Hindlimb muscle (tissue), 1 donor: ENCODE measurements at places on chromosomes 6 and 20. TPM values are rescaled to one million over a fixed set of nuclear protein-coding genes. Genes with fewer than 3 reads are reported as not detected.

GRCh38 chr6:95318137-95318536 is 259.2 kb upstream of the MANEA start:
- DNase-seq = no peak

DNA sequence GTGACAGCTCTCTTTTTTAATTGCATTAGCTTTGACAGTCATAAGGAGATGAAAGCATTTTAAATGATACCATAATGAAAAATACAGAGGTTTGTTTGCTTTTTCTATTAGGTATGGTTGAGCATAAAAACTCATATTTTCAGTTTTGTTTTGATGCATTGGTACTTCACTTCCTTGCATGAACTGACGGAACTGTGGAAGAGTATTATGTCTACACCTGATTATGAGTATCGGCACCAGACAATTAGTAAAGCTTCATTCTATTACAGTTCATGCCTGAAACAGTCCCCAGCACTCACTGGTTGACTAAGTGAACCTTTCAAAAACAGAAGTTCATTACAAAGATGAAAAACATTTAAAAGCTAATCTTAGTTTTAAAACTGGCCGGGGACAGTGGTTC is 593.0 kb downstream of the GRIK2 start:
- DNase-seq = no peak

DNA sequence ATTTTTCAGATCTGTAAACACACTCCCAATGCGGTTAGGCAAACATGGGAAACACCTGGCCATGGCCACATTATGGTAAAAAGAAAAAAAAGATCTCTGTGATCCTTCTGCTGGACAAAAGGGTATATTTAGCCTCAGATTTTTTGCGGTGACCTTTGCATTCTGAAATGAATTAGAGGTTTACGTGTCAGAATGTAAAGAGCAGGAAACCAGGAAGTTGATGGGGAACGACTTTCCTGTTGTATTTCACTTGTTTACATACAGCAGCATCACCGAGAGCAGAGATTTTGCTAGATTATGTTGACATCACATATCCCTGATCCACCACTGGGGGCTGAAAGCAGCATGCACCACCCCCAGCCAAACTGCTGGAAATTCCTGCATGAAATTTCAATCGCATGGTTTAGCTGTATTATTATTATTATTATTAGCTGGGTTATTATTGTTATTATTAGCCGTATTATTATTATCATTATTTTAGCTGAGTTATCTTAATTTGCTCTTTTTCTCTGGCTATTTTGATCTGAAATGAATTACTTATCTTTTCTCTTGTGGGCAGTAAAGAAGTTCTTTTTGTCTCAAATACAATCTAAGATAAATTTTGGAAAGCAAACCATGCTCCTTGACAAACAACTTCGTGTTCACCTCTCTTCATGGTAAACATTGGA is 189.4 kb downstream of the ZFP64 start:
- DNase-seq = no peak

GRCh38 chr6:136254851-136255466 is 4.8 kb upstream of the MTFR2 start:
- DNase-seq = no peak

DNA sequence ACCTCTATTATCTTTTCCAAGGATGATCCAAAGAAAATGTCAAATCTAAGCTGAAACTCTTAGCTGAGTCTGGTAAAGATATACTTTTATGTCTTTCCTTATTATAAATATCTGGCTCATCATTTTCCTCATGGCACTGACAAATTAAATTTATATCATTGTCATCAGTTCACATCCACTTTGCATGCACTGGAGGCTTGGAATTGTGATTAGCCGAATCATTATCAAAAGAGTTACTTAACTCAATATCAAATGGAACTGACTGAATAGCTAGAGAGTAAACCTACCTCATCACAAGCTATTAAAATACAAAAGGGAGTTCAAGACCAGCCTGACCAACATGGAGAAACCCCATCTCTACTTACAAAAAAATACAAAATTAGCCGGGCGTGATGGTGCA is 713.9 kb upstream of the MARCKS start:
- no peak for DNase-seq

The CAGE1 gene
- 0.06 TPM for polyA plus RNA-seq

- no peak for DNase-seq
Observed at GRCh38 chr6:73032586-73032985, 192.7 kb downstream of the KHDC1L start.

GRCh38 chr6:81769824-81770223 is 17.3 kb upstream of the TENT5A start:
- no peak for DNase-seq

DNA sequence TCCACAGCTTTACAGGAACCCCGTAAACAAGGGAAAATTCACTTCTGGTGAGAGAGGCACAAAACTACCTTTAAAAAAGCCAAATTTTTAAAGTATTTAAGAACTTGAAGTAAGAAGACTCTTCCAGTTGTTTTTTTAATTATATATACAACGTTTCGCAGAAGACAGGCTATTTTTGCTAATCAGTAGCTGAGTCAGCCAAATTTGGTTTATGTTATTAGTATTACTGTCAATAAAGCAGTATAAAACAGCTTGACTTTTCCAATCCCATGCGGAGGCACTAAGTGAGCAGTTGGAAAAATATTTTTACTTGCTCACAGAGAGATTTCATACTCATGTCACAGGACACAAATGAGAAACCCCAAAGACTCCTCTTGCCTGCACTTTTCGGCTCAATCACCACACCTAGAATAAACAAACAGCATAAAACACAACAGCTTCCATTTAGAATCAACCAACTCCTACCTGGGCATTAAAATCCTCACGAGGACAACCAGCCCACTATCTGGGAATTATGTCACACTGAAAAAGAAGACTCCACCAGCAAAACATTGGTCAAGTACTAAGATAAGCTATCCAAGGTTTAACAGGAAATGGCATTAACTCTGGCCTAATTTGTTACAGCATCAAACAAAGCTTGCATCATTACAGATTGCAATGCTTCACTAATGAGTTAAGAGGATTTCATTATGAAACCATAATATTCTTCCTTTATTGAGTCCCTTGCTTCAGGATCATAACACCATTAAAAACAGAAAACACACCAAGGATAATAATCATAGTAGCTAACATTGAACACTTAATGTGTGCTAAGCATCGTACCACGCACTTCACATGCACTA is 26.3 kb downstream of the ELOVL5 start:
- DNase-seq = no peak

The PPDPF gene
- 287 TPM for polyA plus RNA-seq

DNA sequence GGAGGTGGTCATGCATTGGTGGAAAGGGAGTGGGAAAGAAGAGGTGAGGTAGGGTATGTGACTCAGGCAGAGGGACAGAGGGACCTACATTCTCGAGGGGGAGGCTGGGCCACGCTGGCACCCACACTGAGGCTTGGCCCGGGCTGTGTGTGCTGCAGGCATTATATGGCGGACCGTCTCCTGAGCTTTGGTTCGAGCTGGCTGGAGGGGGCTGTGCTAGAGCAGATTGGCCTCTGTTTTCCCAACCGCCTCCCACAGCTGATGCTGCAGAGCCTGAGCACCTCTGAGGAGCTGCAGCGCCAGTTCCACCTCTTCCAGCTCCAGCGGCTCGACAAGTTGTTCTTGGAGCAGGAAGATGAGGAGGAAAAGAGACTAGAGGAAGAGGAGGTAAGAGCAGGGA is 23.4 kb downstream of the DNPH1 start:
- DNase-seq = no peak

The HSPA12B gene
- 25.5 TPM for polyA plus RNA-seq

DNA sequence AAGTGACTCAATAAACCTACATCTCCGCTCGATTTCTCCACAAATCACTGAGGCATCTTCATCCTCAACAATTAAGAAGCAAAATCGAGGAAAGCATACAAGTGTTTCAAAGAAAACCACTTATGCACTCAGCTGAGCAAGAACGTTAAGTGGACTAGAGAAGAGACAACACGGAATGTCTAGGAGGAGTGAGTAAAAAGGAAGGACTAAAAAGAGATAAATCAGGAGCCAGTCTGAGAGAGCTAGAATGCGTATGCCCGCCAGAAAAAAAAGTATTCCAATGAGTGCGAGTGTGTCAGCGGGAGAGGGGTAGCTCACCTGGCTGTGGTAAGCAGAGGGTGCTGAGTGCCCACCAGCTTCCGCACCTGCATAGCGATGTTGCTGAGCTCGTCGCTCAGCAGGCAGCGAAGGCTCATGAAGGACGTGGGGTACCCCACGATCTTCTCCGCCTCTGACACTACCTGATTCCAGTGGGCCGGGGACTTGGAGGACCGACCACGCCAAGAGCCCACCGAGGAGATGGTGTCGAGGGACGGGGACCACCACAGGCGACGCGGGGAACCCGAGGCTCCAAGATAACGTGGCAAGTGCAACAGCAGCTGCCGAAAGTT is 587 bp downstream of the PDSS2 start:
- peak; percentile 31 for DNase-seq

The SLC22A3 gene
- 8.7 TPM for polyA plus RNA-seq

- DNase-seq = no peak
Observed at GRCh38 chr6:39997101-39997635, 62.9 kb upstream of the MOCS1 start.

DNA sequence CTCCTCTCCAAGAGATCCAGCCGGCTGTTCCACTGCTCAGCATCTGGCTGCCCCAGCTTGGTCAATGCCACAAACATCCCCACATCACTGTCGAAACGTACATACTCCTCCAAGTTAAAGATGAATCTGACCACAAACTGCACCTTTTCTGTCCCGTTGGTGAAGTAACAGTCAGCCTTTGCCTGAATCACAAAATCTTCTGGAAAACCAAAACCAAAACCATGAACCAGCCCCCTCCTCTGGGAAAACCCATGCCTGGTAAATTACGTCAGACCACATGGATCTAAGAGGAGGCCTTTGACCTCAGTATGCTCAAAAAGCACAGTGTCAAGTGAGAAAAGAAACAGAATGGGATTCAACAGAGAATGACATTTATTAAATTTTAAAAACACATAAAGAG is 1.7 kb downstream of the HLA-DOB start:
- DNase-seq = no peak

DNA sequence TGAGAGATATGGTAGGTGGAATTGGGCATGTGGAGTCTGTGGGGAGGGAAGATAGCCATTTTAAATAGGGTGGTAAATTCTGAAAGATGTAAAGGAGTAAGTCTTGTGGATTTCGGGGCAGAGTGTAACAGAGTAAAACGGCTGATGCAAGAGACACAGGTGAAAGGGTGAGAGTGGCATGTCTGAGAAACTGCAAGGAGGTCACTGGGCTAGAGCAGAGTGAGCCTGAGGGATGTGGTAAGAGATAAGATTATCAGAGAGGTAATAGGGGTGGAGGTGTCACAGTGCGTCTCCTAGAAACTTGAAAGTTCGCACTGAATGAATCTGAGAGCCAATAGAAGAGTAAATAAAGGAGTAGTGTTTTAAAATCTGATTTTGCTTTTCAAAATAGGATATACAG is 308.1 kb downstream of the EPM2A start:
- no peak for DNase-seq

DNA sequence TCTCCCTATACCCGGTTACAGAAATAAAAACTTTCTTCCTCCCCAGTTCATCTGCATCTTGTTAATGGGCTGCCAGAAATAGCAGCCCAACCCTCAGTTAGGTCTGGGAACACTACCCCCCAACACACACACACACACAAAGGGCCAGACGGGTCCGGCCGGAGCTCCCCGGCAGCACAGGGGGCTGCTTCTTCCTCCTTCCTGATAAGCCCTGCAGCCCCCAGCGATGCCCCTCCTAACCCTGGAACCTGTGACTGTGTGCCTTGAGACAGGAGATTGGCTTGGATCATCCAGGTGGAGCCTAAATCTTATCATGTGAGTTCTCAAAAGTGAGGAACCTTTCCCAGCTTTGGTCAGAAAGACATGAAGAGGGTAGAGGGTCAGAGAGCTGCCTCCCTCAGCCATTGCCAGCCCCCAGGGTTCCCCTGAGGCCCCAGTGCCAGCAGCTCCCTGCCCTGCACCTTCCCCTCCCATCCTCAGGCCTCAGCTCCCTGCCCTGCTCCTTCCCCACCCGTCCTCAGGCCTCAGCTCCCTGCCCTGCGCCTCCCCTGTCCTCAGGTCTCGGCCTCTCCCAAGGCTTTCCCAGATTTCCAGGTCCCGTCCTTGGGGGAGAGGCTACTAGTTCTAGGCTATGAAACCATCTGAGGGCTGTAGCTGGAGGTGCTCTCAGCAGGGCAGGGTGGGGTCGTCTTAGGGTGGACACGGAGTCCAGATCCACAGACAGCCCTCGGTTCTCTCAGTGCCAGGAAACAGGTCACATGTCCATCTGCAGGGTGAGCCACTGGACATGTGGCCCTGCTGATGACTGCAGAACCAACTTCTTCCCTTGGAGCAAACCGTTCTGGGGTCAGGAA is 34.5 kb upstream of the CST7 start:
- no peak for DNase-seq

DNA sequence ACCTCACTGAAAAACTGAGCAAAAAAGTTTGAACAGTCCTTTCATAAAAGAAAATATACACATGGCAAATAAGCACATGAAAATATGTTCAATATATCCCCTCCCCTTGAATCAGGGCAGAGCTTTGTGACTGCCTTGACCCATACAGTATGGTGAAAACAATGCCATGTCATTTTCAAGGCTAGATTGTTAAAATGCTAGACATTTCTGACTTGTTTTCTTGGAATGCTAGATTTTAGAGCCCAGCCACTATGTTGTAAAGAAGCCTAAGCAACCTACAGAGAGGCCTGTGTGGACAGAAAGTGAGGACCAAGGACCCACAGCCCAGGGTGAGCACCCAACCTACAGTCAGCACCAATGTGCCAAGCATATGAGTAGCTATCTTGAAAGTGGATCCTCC is 17.1 kb upstream of the ASF1A start:
- DNase-seq = no peak

The DEK gene
- 107 TPM for polyA plus RNA-seq

DNA sequence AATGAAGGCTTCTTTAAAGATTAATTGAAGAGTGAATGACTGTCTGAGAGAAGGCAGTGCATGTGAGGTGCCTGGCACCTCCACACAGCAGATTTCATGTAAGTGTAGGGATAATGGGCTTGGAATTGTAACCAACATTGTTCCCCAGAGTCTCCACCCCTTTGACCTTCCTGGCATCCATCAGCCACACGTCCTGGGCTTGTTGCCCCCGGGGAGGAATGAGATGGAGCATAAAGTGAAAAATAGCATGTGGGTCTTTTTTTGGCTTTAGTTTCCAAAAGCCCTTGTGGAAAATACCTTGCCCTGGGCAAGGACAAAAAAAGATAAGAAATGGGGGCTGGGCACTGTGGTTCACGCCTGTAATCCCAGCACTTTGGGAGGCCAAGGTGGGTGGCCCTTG is 242.2 kb upstream of the ECI2 start:
- no peak for DNase-seq

DNA sequence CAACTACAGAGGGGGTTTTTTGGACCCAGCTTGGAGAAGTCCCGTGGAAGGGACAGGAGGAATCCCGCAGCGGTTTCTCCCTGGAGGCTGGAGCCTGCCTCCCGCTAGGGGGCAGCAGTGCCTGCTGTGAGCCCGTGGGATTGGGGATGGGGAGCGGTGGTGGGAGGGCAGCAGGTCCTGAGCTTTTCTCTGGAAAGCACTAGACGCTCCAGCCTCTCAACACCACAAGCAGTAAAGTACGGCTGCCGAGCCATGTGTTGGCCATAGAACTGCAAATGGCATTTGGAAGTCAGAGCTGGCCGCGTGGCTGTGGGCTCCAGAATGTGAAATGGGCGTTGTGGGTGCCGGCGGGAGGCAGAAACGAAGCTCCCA is 47.8 kb downstream of the GMPR start:
- DNase-seq = no peak

The ENPP3 gene
- 0.52 TPM for polyA plus RNA-seq

GRCh38 chr20:24117383-24117782 is 128.8 kb upstream of the GGTLC1 start:
- DNase-seq = no peak
